T1000 (cell line): ENCODE measurements at places on chromosomes 1 and 21.

- DNase-seq: no peak
Observed at GRCh38 chr1:5456090-5456811, 536.0 kb downstream of the NPHP4 start.

GRCh38 chr1:25563330-25564215 lies 20.2 kb downstream of the LDLRAP1 start:
- DNase-seq: no peak

DNA sequence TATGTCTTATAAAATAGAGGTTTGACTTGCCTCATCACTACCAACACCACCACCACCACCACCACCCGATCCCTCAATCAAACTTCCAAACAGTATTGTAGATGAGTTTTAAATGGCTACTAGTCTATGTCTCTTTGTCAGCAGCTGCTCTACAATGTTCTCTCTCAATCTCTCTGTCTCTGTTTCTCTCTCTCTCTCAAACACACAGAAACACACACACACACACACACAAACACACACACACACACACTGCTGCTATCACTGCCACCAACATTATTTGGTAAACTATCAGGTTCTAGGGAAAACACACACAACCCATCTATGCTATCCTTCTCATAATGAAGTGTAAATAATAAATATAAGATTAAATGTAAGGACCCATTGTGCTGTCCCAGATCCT lies 2.4 kb downstream of the TNFSF4 start:
- no peak for DNase-seq

DNA sequence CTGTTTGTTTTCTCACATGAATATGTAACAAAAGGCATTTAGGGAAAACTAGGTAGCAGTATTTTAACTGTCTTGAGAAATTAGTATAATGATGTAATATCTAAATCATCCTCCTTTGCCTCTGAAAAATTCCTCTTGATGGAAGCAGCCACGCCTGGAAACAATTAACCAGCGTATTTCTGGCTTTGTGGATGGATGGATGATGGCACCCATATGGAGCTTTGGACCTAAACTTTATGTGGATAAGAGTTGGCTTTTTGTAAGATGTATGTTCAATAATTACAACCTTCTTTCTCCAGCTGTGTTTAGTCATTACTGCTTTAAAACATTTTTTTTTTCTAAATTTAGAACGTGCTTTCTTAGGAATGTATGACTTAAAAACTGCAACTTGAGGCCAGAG lies 12.7 kb downstream of the CDCA8 start:
- no peak for DNase-seq

DNA sequence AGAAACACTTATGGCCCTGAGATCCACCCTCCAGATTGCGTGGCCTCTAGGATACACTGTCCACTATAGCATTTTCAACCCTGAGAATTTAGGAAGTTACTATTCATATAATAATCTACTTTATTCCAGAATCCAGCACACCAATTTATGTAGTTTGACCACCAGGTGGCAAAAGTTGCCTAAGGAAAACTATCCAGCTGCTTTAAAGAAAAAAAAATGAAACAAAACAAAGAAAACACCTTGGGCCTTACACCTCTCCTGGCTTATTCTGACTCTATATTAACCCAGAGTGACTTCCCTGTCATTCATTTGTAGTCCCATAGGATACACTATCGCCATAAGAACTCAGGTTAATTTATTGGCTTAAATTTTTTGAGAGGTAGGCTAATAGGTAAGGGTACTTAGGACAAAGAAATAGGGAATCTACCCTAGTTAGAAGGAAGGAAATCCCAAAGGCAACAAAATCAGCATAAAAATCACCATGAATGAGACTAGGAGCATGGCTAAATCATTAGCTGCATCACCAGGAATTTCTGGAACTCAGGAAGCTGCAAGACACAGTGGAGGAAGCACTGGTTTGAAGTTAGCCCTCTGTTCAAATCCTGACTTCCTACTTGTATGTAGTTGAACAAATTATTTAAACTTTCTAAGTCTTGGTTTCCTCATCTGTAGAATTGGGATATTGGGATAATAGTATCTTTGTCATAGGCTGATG lies 107.5 kb downstream of the SPAG17 start:
- no peak for DNase-seq
